NCI-H510A (cell line): ENCODE measurements at places on chromosomes 2 and 18.

- no peak for DNase-seq
Measured at GRCh38 chr2:118847762-118848172, 319 bp upstream of the EN1 start.

- no peak for DNase-seq
Measured at GRCh38 chr18:4854671-4855070, 342.4 kb downstream of the AKAIN1 start.

DNA sequence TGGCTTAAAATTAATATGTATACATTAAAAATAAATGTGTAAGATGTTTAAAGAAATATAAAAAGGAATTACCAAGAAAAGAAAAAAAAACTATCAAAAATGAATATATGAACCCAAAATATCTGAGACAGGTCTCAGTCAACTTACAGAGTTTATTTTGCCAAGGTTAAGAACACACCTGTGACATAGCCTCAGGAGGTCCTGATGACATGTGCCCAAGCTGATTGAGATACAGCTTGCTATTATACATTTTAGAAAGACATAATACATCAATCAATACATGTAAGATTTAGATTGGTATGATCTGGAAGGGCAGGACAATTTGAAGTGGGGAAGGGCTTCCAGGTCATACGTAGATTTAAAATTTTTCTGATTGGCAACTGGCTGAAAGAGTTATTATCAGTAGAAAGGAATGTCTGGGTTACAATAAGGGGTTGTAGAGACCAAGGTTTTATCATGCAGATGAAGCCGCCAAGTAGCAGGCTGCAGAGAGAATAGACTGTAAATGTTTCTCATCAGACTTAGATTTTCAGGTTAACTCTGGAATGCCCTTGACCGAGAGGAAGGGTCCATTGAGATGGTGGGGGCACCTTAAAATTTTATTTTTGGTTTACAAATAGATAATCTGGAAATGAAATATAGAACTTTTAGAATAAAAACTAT is 74.7 kb downstream of the EXOC6B start:
- DNase-seq = no peak

- peak; percentile 63 for DNase-seq
Measured at GRCh38 chr18:61893309-61893970, 633 bp upstream of the RNF152 start.

GRCh38 chr2:105627534-105627933 is 117.2 kb upstream of the NCK2 start:
- DNase-seq = no peak

DNA sequence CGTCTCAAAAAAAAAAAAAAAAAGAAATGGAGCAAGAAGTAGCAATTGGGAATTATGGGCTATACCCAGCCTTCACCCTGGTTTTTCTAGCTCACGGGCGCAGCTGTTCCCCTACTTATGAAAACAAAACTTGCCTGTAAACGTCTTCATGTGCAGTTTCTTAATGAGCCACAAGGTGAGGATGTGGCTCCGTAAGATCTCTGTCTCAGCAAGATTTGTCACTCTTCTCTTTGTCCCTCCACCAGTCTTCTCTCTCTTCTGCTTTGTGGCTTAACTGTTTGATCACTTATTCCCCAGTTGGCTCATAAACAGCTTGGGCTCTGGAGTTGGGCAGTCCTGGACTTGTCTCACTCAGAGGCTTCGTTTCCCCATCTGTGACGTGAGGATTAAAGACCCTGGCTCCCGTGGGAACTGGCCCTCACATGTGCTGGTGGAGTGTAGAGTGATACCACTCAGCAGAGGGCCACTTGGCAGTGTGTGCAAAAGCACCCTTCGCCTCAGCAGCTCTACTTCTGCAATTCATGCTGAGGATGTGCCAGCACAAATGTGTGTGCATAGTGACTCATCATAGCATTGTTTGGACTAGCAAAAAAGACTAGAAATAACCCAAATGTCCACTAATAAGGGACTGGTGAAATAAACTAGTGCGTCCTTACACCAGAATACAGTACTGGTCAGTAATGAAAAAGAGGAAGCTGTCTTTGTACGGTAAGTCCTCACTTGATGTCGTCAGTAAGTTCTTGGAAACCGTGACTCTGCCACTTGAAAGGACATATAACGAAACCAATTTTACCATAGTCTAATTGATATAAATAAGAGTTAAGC is 8.7 kb downstream of the CEP68 start:
- DNase-seq = no peak

- peak; percentile 71 for DNase-seq
Measured at GRCh38 chr2:174337337-174338146, 2.8 kb downstream of the SP9 start.

DNA sequence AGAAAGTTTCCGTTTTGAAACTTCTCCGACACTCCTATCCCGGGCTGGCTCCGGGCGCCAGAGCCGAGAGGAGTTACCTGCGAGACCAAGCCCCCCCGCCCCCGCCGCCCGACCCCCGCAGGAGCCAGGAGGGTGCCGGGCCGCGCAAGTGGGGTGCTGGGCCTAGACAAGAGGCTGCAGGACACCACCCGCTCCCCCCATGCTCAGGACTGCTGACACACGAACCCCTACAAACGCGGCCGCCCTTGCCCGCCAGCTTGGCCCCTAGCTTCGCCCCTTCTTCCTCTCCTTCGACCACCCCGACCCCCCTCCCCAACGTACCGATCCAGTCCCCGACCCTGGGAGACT is 497 bp downstream of the PLA2R1 start:
- DNase-seq = no peak

DNA sequence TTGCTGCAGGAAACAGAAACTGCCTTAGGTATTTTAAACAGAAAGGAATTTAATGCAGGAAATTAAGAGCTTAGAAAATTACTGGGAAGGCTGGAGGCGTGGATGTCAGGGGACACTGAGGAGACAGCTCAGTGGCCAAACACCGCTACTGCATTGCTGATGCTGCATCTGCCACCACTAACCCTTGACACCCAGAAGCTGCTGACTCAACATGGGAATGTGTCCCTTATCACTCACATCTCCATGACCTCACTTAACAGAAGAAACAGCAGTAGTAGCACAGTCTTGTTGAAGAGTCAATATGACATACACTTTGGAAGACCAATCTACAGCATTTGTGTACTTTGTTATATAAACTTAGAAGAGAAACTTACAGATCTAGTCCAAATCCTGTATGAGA is 906.1 kb downstream of the SLC4A3 start:
- no peak for DNase-seq
